ENCODE measurements at places on chromosomes 1 and 21. TPM values are rescaled to one million over a fixed set of nuclear protein-coding genes. Genes with fewer than 3 reads are reported as not detected.

DNA sequence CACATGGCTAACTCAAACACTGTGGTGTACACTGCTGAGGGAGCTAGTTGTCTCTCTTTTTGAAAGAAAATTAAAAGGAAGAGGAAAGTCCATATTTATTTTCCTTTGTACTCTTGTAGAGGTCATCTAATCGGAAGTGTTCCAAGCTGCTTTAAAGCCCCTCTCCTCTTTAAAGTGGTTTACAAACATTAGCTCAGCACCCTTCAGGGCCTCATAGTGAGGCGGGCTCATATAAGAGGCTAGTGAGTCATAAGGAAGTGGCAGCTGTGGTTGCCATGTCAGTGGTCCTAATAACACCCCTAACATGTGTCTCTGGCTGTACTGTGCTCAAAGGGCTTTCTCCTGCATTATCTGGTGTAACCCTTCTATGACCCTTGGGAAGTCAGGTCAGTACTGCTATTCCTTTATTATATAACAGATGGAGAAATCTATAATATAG, 104.4 kb upstream of the SERBP1 start:
- peak; percentile 84 for DNase-seq

GRCh38 chr1:50348449-50349241, 74.6 kb downstream of the DMRTA2 start:
- DNase-seq: peak; percentile 72

DNA sequence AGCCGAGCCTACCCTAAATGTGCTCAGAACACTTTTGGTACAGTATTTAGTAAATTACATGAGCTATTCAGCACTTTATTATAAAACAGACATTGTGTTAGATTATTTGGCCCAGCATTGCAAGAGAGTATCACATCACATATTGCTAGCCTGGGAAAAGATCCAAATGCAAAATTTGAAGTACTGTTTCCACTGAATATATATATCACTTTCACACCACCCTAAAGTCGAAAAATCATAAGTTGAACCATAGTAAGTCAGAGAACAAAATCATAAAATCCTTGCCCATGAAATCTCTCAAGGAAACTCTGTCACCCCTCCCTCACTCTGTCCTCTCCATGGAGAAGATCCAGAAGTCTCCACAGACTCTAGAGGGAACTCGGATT, 33.1 kb downstream of the RGS8 start:
- DNase-seq: no peak

DNA sequence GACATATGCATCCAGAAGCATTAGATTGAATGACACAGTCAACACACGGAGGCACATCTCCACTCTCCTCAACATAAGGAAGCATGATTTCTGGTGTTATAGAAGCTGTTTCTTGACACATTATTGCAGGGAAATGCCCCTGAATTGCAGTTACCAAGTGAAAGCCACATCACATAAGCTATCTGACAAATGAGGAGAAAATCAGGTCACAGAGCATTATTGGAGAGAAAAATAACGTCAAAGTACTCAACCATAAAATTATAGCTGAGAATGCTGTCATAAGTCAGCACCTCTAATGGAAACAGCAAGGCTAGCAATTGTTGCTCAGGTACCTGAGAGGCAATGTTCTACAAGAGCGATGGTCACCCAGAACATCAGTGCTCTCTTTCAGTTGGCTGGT, 169.9 kb upstream of the PALMD start:
- no peak for DNase-seq

MGST3 gene
- total RNA-seq: 107 TPM

DNA sequence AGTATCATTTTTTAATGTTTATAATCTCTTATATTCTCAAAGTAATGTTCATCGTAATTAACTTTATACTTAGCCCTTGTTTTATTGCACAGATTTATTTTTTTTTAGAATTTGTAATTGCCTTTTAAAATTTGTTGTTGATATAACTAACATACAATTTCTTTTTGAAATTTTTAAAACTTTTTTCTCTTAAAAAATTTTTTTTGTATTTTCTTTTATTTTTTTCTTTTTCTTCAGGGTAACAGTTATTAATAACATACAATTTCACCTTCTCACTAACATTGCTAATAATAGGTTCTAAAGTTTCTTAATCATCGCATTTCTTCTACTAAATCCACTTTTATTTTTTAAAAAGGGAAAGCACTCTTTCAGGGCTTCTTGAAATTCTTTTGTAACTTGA, 11.3 kb upstream of the VAMP4 start:
- DNase-seq: no peak

GBP6 gene
- total RNA-seq: 0.11 TPM

DNA sequence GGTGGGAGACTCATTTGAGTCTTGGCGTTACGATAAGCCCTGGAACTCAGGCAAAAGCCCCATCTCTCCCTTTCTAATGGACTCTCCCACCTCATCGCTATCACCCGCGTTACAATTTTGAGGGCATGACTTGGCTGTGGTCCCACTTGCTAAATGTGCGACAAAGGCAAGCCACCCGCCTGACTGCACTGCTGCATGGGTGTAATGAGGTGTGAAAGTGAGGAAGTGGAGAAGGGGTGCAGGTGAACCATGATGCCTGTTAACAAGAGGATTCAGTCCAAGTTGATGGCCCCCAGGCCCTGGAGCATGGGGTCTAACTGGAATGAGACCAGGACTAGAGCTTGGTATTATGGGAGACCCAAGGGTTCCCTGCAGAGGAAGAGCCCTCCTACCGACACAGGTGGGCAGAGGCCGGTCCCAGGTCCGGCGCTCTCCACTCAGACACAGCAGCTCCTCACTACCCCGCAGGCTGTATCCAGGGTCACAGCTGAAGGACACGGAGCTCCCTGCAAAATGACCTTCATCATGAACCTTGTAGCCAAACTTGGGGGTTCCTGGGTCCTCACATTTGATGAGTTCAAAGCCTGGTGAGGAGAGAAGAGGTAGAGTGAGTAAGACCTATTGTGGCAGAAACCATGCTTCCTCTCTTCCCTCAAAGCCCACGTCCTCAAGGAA, 165.4 kb upstream of the HMGB4 start:
- DNase-seq: no peak

DNA sequence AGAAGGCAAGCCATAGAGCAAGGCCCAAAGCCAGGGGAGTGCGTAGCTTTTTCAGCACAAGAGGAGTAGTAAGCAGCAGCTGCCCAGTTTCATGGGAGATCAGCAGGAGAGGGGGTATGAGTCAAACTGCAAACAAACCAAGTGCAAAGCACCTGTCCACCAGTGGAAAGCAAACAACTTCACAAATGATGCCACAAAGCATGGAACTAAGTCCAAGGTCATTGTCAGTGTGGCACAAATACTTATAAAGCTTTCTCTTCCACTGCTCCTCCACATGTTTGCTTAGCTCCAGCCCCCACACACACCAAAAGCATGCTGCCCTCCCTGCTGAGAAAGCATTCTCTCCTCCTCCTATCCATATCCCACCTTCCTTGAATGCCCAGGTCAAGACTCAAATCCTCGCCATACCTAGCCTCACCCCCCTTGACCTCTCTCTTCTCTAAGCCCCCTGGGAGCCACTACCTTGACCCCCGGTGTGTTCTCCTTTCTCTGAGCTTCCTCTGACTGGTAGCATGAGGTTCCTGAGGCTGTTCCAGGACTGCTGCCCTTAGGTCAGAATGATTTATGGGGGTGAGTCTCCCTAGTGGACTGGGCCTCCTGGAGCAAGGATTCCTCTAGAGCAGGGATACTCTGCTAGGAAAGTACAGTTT, 70.4 kb downstream of the DMAP1 start:
- DNase-seq: no peak

GRCh38 chr1:217456261-217456660, 174.6 kb downstream of the GPATCH2 start:
- DNase-seq: no peak

IGSF3 gene
- total RNA-seq: 24.6 TPM

SLC2A5 gene
- total RNA-seq: not detected

KIF14 gene
- 22.1 TPM for total RNA-seq

DNA sequence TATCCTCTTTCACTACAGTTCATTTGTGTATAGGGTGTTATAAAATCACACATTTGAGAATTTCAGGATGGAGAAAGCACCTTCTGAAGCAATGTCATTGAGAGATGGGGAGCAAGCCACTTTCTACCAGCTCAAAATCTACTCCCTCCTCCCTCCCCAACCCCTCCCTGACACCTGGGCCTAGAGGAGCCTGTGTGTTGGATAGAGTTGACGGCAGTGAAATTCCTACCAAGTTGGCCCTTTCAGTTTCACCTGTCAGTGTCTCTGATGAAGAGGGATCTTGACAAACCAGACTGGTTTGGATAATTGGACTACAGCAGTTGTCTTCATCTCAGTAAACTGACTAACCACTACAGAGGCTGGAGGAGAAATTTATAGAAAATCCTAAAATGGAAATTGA, 125.0 kb upstream of the HOOK1 start:
- DNase-seq: no peak

KRTAP10-6 gene
- not detected for total RNA-seq

CHTOP gene
- 36.2 TPM for total RNA-seq

DNA sequence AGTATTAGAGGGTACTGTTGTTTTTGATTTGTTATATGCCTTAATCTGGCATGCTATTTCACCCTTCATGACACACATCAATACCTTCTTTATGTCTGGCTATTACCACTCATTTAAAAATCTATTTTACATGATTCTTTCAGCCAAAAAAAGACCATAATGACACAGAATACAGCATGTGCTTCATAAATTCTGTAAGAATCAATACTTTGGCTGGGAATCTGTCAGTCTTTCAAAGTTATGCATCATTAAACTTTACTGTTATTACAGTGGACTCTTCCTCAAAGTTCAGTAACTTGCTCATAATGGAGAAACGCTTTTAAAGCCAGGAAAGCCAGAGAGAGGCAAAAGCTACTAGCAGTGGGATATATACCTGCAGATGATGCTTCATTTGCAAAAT, 247.2 kb upstream of the ADGRL2 start:
- no peak for DNase-seq
